ENCODE measurements at places on chromosomes 4 and X. TPM values are rescaled to one million over a fixed set of nuclear protein-coding genes. Genes with fewer than 3 reads are reported as not detected.

DNA sequence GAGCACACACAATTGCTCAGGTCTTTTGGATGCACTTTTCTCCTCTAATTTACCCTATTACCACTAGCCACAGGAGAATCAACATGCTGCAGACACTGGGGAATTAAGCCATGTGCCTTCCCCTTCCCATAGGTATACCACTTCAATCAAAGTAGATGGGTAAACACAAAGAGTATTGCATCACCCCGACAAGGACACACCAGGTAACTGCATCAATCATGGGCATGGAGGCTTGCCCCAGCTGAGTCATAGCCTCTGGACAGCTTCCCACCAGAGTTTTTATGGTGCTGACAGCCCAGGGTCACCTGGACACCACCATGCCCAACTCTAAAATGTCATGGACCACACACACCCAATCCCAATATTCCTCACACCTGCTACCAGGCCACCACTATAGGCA is 197.2 kb upstream of the AR start:
- DNase-seq, result no peak

- no peak for DNase-seq
These were observed 205.4 kb upstream of the GK2 start for GRCh38 chr4:79613269-79613935.

DNA sequence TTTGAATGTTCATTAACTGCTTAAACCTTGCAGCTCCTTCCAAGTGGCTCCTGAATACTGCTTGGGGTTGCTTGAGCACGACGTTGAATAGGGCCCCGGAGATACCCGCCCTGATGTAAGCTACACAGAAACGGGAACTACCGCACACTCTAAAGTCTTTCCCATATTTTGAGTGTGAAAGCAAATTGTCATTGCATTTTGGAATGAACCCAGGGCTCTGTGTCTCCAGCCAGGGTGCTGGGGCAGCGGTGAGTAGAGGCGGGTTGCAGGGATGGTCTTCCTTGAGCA is 59.4 kb upstream of the HELT start:
- no peak for DNase-seq

GRCh38 chr4:114137984-114138383 is 158.5 kb upstream of the ARSJ start:
- no peak for DNase-seq

- no peak for DNase-seq
These were observed 110.0 kb downstream of the ARHGAP6 start for GRCh38 chrX:11555759-11556158.

- DNase-seq, result no peak
These were observed 2.9 kb upstream of the FTSJ1 start for GRCh38 chrX:48472851-48473703.

- DNase-seq, result no peak
These were observed 534.4 kb upstream of the PCDH10 start for GRCh38 chr4:132614682-132615081.

The FAM9B gene
- total RNA-seq, result not detected

Data from endothelial cell (in vitro differentiated cells).